ENCODE measurements at places on chromosomes 5 and 9.

GRCh38 chr9:105308461-105309341, 64.2 kb downstream of the SLC44A1 start:
- DNase-seq, result no peak

DNA sequence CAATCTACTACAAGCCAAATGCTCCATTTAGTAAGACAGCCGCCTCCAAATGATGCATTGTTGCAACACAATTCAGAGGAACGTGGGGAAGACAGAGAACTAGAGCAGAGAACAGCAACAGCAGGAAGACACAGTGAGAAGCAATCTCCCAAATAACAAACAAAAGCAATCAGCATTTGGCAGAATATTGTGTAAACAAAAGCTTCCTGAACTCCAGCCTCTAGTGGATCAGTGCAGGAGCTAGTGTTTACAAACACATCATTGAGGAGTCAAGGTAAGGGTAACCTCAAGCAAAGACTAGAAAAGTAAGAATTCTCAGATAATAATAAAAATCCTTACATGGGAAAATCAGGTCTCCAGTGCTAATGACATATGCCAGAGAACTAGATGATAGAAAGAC, 20.6 kb downstream of the FST start:
- peak; percentile 7 for DNase-seq

DNA sequence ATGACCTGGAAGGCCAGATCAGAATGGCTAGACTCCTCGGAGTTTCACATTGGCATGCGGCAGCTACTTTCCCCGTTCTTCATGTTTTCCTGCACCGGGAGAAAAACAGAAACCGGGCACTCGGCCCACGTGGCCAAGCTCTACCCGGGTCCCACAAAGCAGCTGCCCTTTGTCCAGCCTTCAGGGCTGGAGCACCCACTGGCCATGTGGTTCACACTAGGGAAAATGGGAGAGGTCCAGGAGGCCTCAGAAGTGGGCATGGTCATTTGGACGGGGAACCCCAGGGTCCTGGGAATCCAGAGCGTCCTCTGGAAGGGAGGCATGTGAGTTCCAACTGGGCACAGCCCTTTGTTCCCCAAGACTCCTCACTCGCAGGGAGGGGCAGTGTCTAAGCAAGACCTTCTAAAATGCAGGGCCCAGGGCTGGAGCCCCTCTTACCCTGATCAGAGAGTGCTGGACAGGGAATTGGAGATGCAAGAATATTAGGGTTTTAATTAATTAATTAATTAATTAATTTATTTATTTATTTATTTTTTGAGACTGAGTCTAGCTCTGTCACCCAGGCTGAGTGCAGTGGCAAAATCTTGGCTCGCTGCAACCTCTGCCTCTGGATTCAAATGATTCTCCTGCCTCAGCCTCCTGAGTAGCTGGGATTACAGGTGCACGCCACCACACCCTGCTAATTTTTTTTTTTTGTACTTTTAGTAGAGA, 97.2 kb upstream of the CPEB4 start:
- no peak for DNase-seq

DNA sequence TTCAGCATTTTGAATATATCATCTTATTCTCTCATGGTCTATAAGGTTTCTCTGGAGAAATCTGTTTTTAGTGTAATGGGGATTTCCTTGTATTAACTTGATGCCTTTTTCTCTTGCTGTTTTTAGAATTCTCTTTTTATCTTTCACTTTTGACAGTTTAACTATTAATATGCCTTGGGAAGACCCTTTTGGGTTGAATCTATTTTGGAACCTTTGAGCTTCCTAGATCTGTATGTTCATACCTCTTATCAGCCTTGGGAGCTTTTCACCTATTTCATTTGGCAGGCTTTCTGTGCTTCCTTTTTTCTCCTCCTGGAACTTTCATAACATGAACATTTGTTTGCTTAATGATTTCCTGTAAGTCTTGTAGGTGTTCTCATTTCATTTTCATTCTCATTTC, 22.2 kb downstream of the RCL1 start:
- DNase-seq, result no peak

DNA sequence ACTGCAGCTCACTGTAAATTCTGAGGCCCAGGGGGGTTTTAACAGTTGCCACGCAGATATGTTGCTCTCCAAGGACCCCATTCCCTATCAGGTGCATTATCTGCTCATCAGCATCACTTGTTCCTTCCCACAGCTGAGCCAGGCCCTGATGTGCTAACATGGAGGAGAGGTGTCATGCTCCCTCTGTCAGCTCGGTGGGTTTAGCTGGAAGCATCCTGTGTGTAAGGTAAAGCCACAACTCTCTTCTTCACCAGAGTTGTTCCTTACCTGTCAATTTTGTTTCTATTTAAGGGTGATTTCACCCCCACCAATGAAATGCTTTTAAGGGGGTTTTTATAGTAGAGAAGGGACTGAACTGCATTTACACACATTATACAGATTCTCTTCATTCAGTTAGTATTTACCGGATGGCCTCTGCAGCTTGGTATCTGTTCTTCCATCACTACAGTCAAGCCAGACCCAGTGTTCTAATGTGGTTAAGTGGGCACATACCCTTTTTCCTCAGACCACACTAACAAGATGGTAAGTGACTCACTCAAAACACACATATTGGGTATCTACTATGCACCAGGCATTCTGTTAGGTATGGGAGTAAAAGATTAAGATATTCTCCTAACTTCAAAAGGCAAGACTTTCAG, 205.4 kb downstream of the DCP2 start:
- no peak for DNase-seq

DNA sequence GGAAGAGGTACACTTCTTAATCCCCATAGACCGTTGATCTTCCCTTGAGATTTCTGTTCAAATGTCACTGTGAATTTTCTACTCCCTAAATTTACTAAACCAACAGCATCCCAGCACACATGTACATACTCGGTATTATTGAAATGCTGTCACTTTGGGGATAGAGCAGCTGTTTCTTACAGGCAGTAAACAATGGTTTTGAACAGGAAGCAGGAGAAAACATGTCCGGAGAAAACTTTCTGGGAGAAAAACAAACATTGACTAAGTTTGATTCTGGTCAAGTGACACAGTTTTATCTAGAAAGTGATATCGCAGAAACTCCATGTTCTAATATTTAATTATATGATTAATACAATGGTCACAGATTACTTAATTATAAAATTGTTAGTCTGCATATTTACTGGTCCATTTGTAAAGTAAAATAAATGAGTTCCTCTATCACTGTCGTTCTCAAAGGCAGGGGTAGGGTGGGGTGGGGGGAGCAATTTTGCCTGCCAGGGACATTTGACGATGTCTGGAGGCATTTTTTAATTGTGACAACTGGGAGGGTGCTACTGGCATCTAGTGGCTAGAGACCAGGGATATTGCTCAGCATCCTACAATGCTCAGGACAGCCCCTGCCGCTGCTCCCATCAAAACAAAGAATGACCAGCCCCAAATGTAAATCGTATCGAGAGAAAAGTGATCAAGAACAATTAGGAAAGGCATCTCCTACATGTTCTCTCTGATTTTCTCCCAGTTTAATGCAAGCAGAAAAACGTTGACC, 12.2 kb downstream of the TAS2R1 start:
- DNase-seq, result no peak

Data from choroid plexus epithelial cell (primary cell).